ENCODE measurements at places on chromosomes 5 and 9.

GRCh38 chr5:43019291-43019613 lies 20.9 kb downstream of the ANXA2R start:
- DNase-seq = no peak

DNA sequence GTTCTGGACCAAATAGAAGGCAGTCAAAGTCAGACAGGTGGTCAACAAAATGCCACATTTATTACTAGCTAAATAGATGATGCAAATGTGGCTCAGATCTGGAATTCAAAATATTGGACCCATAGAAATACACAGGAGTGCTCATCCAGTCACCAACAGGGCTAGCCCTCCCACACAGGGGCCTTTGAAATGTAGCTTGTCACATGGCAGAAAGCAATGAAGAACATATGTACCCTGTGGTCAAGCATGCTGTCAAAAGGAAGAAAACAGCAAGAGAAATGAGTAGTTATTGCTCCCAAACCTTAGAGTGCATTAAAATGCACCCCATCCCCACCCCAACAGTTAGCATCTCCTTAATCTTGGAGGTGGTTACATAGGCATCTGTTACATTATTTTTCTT lies 20.9 kb upstream of the CCDC112 start:
- DNase-seq = no peak

DNA sequence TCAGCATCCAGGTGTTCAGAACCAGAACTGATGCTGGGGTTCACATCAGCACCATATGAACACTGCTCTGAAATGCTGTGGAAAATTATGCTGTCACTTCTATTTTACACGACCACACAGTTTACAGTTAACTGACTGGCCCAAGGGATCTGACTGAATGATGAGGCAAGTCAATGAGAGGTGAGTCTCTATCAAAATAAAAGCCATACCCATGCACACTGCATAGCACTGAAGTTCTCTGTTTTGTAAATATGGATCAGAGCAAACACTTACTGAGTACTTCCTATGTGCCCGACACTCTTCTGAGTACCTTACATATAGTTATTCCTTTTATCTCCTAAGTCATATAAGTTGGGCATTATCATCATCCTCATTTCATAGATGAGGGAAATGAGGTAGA lies 122.8 kb downstream of the TARS1 start:
- DNase-seq = no peak

DNA sequence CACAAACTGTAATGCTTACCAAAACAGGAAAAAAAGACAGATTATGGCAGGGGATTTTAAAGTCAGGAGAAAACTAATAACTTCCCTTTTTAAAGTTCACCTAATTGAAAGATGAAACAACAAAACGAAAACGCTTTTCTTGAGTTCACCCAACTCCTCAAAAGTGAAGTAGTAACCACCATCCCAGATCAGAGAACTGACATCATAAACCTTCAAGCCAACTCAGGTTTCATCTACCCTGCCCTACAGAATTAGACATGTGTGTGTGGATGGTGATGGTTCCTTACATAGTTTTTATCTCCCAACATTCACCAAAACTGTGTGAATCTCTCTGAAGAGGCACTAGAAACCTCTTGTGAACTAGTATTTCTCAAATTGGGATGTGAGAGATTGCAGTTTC lies 195.2 kb upstream of the PTGER4 start:
- no peak for DNase-seq

Data from NCI-H1436 treated with DMSO at 0.1 percent for 48 hours (cell line).